ENCODE measurements at places on chromosomes 3 and 15.

- no peak for DNase-seq
These were observed 461.1 kb upstream of the TBL1XR1 start for GRCh38 chr3:177658354-177658753.

DNA sequence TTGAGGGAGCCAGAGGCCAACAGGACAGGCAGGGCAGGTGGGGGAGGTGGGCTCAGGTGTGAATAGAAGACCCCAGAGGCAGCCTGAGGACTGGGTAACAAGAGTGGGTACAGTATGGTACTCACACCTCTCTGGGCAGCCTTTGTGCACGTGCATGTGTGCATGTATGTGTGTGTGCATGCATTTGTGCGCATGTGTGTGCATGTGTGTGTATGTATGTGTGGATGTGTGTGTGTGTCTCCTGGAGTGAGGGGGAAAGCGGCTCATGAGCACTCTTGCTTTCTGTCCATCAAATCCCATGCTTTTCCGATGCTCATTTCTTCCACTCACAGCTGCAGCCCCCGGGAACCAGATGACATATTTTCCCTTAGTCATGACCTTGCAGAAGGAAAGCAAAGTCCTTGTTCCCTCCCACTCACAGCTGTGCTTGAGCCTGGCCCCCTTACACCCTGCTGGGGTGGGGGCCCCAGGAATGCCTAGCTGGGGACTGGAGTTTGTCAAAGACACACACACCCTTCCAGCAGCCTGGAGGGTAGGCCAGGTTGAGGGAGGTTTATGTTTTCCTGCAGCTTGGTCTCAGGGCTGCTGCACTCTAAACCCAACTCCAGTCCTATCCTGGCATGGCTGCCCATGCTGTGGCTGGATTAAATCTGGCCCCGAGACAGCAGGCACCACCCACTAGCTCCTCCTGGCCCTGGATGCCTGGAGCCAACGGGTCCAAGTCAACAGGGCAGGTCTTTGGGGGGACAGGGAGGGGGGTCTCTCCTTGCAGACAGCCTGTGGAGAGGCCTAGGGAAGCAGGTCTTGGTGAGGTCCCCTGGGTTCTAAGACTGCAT, 22.5 kb downstream of the CCDC33 start:
- DNase-seq = no peak

- peak; percentile 81 for DNase-seq
These were observed 195.9 kb downstream of the EPHB1 start for GRCh38 chr3:134991003-134991402.

DNA sequence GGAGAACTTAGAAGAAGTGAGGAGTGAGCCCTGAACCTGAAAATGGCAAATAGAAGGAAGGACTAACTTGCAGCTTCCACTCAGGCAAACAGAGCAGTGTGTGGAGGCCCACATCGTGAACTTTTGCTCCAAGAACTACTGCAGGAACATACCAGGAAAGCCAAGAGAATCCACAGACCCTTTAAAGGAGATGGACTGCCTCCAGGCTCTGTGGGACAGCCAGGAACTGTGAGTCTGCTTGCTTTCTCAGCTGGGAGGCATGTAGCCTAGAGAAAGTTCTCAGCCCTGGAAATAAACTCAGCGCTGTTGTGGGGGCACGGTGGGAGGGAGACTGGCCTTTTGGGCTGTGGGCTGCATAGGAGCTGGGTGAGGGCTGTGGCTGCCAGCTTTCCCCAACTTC, 93.0 kb downstream of the SNRK start:
- DNase-seq = no peak

DNA sequence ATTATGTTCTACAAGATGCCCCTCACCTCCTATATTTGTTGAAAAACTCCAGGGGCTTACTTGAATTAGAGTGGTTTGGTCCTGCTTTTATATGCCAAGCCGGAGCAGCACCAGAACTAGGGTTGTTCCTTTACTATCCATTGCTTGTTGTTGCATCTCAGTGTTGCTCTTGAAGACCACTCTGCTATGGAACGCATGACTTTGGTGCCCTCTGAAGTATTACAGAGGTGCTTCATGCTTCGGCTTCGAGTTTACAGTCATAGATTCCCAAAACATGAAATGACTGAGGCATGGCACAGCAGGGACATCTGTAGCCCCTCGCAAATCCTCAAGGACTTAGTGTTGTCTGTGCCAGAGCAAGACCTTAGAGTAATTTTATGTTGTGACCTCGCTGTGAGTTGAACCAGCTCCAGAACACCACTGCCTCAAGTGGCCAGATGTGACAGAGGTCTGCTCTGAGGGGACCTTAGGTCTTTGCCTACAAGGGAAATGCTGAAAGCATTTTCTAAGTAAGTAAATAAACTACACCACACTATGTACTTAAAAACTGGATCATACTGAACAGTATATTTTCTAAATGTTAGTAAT, 67.2 kb upstream of the SIAH2 start:
- DNase-seq = no peak

DNA sequence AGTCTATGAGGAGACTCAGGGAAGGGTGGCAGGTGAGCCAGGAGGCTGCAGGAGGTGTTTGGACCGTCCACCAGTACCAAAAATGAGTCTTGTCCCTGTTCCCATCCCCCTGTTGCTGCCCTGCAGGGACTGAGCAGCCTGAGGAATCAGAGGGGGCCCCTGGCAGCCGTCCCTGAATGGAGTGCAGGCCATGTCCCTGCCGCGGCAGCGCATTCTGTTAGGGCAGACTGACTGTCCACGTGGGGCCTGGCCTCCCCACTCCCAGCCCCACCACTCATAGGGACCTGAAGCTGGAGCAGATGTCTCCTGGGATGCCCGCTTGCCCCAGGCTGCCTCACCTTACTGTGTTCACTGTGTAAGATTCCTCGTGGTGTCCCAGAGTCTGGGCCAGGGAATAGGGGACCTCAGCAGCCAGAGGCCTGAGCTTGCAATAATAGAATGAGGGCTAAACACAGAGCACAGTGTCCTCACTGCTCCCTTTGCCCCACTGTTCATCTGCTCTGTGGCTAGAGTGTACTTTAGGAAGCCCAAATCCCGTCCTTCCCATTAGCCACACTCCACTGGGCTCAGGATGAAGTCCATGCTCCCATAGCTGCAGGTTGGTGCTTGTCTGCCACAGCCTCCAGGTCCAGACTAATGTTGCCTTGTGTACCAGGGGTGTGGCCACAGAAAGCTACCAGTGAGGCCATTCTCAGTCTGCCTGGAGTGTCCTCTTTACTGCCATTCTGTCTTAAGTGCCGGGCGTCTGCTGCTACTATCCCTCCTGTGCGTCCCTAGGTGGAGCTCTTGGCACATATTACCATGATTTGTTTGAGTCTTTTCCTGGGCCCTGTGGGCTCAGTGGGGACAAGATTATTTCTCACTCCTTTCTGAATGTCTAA, 63.2 kb downstream of the HCN4 start:
- DNase-seq = peak; percentile 38

DNA sequence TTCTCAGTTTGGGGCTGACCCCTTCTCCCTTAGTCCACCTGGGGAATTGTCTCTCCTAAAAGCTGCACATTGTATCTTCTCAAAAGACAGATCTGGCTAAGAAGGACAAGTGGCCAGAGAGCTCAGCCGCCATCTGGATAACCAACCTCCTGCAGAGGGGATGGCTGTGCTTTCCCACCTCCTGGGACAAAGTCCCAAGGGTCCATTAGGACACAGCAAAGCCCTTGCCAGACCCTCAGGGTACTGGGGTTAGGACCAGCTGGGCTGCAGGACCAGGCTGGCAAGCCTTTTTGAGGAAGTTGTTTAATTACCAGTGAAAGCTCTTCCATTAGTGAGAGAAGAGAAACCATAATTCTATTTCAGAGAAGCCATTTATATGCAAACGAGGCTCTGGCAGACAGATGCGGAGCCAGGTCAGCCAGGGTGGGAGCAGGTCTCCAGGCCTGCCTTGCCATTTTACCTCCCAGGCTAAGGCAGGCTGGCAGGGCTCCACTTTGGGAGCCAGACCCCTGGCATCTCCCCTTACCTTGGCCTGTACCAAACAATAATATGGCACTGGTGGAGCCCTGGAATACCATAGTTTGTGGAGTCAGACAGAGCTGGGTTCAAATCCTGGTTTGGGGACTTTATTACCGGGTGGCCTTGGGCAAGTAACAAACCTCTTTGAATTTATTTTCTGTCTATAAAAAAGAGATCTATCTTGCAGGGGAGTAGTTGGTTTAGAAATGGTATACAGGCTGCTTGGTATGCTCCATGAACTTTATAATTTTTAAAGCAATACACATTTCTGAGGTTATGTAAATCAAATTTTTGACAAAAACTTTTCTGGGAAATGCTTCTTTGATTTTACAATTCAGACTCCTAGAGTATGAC, 17.9 kb downstream of the SHF start:
- DNase-seq = peak; percentile 39

- DNase-seq = no peak
These were observed 376.5 kb downstream of the MFSD1 start for GRCh38 chr3:159178209-159178897.

- no peak for DNase-seq
These were observed 836.1 kb upstream of the CFAP20DC start for GRCh38 chr3:59885899-59886400.

DNA sequence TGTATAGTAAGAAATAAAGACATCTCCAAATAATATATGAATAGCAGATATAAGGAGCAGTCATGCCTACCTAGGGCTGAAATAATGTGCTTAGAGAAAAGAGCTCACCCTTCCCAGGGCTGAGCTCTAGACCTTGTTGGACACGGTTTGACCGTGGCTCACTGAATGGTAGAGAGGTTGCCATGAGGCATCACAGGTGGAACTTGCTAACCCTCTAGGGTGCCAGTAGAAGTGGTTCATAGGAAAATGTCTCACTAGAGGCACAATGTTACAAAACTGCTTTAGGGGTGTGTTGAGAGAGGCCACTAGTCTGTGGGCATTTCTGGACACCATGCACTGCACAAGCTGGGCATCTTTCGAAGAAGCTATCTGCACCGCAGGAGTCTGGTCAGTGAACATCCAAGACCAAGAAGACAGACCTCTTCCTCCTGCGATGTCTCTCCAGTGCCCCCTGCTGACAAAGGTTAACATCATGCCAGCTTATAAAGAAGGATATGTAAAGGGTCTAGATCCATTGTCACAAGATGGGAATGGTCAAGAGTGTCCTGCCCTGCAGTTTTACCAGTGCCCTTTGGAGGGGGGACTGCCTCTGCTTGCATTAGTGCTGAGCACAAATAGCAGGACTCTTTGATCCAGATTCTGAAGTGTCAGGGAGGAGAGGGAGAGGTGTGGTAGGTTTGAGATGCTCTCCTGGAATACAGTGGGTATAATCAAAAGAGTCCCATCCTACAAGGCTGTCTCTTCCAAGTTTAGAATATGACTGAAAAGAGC, 266.8 kb downstream of the ZNF385D start:
- peak; percentile 20 for DNase-seq

- DNase-seq = no peak
These were observed 659 bp upstream of the ARRDC4 start for GRCh38 chr15:97959724-97960363.

- DNase-seq = no peak
These were observed 382.4 kb downstream of the IL5RA start for GRCh38 chr3:2727610-2728318.

All from NCI-H526 treated with DMSO at 0.1 percent for 48 hours (cell line).